ENCODE measurements at places on chromosomes 4 and X.

DNA sequence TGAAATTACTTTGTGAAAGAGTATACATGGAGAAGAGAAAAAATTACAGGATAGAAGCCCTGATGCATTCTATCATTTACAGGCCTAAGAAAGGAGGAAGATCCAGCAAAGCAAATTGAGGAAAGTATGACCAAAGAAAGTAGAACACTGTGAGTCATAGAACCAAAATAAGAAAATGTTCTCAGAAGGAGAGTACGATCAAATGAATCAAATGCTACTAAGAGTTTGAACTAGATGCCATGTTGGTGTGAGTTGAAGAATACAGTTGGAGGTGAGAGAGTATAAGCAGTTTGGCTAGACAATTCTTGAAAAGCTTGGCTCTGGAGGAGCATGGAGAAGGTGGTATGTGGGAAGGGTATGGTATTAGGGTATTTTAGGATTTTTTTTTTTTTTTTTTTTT lies 161.8 kb downstream of the RPA4 start:
- no peak for DNase-seq

DNA sequence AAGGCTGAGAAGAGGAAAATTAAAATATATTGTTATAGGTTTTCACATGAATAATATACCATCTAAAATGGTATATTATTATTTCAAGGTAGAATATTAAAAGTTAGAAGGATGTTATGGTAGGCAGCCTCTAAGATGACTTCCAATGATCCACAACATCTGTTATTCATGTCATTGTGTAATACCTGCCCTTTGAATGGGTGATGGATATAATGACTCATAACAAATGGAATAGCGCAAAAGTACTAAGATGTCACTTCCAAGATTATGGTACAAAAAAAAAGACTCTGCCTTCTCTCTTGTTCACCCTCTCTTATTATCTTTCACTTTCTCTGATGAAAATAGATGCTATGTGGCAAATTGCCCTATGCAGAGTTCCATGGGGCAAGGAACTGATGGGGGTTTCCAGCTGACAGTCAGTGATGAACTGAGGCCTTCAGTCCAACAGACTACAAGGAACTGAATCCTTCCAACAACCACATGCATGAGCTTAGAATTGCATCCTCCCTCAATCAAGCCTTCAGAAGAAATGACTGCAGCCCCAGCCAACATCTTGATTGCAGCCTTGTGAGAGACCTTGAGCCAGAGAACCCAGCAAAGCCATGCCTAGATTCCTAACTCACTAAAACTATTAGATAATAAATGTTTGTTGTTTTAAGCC lies 57.7 kb downstream of the HS6ST2 start:
- no peak for DNase-seq

DNA sequence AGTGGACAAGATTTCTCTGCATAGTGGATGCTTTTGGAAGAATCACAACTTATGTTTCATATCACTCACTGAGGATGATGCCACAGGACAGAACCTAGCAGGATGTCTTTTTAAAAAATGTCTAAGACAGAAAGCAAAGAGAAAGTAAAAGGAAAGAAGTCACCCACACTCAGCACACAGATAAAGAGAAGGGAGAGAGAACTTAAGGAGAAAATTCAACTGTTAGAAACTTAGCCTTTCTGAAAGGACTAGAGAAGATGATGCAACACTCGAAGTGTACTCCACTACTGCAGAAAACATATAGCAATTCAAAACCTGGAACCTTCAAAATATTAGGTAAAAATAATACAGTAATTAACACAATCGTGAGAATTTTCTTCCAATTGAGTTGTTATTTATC lies 52.8 kb upstream of the STK26 start:
- no peak for DNase-seq

DNA sequence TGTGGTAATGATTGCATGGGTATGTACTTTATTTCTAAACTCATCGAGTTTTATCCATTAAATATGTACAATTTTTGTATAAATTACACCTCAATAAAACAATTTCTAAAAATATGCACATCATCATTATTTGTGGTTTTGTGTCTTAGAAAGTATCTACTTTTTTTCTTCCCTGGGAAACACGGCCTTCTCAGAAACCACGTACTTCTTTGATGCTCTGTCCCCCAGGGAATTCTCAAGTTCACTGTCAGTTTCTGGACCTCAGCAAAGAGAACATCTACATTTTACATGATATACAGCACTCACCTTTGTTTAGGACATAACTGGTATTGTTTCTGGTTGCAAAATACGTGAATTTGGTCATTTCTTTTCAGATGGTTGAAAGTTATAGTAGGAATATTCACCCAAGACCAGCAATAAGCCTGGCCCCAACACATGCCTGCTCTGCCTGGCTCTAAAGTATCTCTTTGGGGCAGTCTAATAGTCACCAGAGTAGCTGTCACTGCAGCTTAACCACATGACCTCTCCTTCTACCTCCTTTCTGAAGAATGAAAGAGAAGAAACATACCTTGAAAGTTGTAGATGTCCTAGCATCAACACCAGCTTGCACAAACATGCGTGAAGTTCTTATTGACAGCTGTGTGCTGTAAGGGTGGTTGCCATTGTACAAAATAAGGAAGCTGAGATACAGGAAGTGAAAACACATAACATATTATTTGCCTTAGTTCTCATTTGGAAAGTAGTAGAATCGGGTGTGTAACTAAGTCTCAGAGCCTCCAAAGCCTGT lies 48.4 kb upstream of the SPANXN4 start:
- no peak for DNase-seq

- DNase-seq = no peak
These were observed 114.0 kb upstream of the ENPEP start for GRCh38 chr4:110361921-110362320.

GRCh38 chr4:13302876-13303275 lies 181.3 kb downstream of the RAB28 start:
- no peak for DNase-seq

DNA sequence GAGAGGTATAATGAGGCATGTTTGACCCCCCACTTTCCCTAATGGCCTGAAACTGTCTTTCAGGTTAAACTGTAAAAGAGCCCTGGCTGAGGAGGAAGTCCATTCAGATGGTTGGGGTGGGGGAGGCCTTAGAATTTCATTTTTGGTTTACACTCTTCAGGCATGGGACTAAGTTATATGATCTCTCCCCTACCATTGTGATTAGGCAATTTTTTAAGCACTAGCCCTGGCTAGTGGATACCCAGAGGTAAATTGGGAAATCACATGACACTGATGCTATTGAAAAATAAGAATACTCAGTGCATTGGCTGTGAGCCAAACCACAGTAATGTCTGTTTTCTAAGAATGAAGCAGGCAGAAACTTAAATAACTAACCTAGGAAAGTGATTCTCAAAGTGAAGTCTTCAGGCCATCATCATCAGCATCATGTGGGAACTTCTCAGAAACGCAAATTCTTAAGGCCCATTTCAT lies 149.7 kb downstream of the RRAGB start:
- DNase-seq = no peak

DNA sequence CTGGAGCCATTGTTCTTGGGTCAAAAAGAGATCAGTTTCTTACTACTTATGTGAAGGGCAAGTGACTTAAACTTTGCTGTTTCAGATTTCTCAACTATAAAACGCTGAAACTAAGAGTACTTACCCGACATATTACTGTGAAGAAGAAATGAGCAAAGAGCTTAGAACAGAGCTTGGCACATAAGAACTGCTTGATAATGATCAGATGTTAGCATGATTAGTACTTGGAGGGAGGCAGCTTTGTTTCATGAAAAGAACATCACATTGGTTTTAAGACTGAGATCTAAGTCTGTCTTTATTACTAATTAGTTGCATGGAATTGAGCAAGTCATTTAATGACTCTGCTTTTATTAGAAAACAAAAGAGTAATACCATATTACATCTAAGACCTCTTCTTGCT lies 169.1 kb downstream of the ARHGAP24 start:
- DNase-seq = no peak

DNA sequence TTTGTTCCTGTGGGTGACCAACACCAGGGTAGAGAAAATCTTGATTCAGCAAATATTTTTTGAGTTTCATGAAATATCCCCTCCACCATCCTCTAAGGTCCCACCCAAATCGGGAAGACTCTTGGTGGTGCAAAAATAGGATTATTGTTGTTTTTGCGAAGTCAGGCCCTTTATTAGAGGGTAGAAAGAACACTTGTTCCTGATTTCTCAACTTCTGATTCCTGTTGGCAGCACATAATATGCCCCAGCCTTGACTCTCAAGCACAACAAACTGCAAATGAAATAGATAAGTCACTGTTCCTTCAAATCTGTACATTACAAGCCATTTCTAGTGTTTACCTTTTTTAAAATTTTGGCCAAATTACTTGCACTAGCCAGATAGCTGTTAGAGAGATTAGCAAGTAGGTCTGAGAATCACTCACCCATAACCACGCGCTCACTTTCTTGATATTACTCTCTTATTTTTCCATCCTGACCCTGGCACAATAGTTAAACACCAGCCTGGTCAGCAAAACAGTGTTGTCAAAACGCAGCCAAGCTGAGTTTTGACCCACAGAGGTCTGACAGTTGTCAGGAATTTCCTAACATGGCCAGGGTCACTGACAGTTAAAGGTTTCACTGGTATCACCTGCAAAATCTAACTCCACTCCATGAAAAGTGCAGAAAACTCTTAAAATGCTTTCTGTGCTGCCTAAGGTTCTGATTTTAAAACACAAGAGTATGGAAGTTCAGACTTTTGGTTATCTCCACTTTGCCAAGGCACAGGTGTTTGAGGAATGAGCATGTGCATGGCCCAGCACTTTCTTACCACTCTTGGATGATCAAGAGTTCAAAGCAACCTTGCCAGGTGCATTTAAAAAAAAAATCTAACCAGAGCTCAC lies 69.8 kb downstream of the RBM47 start:
- DNase-seq = no peak

DNA sequence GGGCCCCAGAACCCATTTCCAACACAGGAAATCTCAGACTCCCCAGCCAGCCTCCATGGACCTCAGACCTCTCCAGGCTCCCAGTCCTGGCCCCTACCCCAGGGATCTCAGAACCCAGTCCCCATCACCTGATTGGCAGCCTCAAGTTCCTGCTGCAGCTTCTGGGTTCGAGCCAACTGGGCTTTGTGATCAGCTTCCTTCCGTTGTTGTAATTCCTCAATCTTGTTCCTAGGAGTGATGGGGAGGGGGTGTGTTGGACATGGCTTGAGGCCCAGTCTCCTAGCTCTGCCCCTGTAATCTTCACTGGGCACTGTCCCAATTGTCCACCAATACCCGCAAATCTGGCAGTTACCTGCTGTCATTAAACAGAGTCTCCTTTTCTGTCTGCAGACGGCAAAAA lies 12.6 kb downstream of the GRIPAP1 start:
- DNase-seq = peak; percentile 53

DNA sequence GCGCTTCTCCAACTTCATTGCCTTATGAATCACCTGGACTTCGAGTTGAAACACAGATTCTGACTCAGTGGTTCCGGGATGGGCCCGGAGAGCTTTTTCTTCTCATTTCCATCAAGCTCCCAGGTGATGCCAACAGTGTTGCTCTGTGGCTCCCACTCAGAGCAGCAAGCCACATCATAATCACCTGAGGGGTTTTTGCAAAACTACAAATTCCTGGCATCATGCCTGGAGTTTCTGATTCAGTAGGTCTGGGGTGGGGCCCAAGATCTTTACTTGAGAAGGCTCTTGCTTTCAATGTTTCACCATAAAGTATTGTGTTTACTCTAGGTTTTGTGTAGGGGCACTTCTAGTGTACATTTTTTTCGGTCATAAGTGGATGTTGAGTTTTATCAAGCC lies 7.0 kb downstream of the MTM1 start:
- no peak for DNase-seq

DNA sequence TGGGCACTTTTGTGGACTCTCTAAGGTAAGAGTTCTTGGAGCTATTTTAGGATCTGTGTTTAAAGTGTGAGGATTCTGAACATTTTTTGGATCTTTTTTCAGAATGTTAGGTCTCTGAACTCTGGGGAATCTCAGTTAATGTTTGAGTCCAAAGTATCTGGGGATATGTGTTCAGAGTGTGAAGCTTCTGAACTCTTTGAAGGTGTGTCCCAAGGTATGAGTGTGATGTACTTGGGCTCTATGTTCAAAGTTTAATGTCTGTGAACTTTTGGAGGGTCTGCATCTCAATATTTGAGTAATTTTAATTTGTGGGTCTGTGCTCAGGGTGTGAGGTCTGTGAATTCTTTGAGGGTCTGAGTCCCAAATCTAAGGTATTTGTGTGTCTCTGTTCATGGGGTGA lies 35.4 kb upstream of the PAGE4 start:
- DNase-seq = no peak

DNA sequence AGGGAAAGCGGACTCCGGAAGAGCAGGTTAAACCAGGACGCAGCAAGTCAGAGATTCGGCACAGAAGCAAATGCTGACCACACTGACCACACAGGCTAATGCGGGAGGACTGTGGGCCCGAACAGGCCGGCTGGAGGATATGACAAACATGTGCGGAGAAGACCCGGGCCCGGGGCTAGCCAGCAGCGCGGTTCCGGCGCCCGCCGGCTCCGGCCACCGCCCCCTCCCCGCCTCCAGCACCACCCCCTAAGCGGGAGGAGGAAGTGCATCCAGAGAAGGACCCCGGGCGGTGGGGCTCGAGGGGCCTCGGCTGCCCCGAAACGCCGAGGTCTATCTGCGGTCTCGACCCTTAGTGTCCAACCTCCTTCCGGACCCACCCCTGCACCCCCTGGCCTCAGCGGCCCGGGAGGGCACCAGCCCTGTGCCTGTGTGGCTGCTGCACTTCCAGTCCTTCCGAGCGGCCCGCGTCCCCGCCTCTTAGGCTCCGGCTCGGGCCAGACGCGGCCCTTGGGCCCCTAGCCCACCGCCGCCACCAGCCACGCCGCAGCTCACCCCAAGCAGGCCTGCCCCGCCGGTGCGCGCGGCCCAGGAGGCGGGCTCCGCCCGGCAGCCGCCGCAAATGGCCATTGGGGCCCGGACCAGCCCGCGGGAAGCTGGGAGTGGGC lies 2.1 kb downstream of the ELOVL6 start:
- DNase-seq = peak; percentile 65

DNA sequence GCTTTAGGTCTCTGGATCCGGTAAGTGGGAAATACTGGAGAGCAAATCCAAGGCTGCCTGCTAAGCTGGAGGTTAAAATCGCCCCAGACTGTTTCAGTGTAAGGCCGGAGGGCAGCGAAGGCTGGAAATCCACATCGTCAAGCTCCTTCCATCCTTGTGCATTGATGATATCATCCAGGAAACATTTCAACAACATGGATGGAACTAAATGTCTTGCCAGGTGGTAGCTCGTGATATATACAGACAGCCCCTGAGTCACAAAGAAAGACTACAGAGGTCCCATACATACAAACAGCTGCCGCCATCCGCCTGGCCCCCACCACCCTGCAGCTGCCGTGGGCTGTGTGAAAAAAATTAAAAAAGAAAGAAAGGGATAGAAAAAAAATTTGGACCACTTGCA lies 148.9 kb upstream of the RBPJ start:
- no peak for DNase-seq

DNA sequence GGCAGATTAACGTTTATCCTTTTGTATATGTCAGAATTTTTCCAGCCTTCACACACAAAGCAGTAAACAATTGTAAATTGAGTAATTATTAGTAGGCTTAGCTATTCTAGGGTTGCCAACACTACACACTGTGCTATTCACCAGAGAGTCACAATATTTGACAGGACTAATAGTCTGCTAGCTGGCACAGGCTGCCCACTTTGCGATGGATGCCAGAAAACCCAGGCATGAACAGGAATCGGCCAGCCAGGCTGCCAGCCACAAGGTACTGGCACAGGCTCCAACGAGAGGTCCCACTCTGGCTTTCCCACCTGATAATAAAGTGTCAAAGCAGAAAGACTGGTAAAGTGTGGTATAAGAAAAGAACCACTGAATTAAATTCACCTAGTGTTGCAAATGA lies 94.8 kb downstream of the TET2 start:
- peak; percentile 61 for DNase-seq
